Activated CD4-positive, alpha-beta T cell treated with anti-CD3 and anti-CD28 coated beads, Interleukin-2, Interleukin-6, amounts not matched to agents 100 ng/mL and 50 ng/mL, durations not matched to agents 16 hours and 8 hours (primary cell): ENCODE measurements at places on chromosomes 2 and 18.

GRCh38 chr2:1032030-1032429 lies 81.4 kb downstream of the SNTG2 start:
- peak; percentile 37 for DNase-seq

- no peak for DNase-seq
Observed at GRCh38 chr2:214311931-214312749, 98.7 kb upstream of the VWC2L start.

- DNase-seq: peak; percentile 47
Observed at GRCh38 chr2:181430406-181431118, 26.6 kb upstream of the ITGA4 start.

DNA sequence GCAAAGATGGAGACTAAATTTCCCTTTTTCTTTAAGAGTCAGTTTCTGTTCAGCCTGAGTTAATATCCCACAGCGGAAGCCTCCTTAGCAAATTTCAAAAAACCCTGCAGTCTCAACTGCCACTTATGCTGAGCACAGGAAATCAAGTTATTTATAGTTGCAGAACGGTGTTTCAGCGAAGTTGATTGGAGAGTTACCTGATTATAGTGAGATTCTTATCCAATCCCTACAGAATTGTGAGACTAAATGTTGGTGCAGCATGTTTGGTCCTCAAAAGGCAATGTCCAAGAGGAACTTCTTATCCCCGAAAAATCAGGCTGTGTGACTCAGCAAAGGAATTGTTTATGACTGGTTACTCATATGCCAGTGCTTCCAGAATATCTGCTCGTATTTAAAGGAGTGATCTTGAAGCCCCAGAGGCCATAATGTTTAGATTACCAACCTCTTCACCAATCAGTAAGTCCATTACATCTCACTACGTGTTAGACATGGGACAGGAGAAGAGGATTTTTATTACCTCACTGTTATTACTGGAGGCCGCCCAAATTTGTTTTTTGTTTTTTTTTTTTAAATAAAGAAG lies 67.9 kb downstream of the LRRFIP1 start:
- peak; percentile 77 for DNase-seq

DNA sequence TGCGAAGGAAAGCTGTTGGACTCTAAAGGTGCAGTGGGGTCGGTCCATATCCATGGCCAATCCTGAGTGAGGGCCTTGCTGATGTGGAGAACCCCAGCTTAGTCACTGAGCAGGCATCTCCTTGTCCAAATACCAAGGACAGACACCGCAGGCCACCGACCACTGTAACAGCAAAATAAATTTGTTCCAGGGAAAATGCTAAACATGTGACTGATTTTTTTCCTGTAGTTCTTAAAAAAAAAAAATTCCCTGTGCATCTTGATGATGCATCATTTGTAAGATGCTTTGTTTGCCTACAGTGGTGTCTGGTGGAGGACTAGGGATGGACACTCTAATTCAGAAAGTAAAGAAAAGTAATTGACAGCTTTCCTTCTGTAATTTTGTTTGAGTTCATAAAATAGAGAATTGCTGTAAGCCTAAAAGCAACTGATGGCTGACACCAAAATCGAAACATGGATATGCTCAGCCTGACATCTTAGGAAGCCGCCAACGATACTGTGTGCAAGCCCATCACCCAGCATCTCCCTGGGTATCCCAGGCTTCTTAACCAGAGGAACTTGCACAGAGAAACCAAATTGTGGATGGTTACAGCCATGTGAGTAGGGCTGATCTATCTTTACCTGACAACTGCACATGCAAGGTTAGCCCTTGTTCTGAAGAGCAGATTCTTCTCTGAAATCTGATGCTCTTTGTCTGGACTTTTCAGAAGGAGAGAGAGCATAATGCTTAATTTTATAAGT lies 188.6 kb downstream of the ARL4C start:
- DNase-seq: no peak

- no peak for DNase-seq
Observed at GRCh38 chr2:52391621-52392020, 1359.7 kb upstream of the NRXN1 start.

DNA sequence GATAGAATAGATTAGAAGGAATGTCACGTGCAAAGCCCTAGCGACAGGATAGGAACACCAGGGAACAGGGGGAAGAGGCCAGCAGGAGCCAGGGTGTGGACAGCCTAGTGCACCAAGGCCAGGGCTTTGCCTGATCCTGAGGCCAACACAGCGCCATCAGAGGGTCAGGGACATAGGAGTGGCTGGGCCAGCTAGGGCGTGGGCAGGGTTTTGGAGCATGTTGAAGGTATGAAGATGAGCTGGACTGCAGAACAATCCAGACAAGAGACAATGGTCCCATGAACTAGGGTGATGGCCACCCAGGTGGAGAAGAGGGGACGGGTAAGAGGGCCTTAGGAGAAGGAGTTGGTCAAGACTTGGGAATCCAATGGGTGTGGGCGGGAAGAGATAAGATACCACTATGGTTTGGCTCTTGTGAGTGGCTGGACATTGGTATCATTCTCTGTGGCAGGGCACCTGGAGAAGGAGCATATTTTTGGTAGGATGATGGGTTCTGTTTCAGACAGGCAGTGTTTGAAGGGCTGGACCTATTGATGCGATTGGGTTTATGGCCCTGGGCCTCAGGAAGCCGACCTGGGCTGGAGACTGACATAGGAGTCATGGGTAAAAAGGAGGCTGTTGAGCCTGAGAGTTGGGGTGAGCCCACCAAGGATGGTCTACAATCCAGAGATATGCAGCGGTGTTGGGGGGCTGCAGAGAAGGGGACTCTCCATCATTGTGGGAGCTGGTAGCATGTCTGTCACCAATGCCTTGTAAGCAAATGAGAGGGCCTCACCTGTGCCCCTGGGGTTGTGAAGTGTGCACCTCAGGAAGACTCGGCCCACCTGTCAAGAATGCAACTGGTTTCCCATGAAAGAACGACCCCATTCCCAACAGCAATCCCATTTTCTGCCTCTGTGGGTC lies 2.0 kb upstream of the HS1BP3 start:
- no peak for DNase-seq

GRCh38 chr18:63676526-63677323 lies 15.0 kb upstream of the SERPINB3 start:
- DNase-seq: no peak

- no peak for DNase-seq
Observed at GRCh38 chr2:134260713-134261112, 6.8 kb downstream of the MGAT5 start.

DNA sequence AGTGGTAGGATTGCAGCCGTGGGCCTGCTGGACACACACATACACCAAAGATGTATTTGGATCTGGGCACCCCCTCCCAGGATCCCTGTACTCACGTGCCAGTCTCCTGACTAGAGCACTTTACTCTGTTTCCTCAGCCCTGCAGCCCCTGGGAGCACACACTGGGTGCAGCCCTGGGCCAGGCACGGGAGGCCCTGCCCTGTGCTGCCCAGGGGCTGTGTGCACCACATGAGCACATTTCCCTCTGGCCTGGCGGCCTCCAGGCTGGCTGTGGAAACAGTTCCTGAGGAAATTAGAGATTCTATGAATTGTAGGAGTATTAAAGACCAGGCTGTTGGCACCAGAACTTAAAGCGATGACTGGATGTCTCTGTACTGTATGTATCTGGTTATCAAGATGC lies 45.4 kb downstream of the BCL2L11 start:
- DNase-seq: no peak

DNA sequence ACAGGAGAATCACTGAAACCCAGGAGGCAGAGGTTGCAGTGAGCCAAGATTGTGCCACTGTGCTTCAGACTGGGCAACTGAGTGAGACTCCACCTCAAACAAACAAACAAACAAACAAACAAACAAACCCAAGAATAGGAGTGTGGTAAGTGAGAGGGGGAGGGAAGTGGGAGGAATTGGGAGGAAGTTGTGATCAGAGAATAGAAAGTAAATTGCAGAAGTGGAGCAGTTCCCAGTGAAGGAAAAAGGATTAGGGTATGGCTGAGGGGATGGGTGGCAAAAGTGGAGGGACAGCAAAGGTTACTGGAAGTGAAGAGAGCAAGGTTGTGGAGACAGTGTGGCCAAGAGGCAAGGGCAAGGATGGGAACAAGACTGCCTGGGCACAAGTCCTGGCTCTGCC lies 41.1 kb upstream of the C1GALT1C1L start:
- no peak for DNase-seq

DNA sequence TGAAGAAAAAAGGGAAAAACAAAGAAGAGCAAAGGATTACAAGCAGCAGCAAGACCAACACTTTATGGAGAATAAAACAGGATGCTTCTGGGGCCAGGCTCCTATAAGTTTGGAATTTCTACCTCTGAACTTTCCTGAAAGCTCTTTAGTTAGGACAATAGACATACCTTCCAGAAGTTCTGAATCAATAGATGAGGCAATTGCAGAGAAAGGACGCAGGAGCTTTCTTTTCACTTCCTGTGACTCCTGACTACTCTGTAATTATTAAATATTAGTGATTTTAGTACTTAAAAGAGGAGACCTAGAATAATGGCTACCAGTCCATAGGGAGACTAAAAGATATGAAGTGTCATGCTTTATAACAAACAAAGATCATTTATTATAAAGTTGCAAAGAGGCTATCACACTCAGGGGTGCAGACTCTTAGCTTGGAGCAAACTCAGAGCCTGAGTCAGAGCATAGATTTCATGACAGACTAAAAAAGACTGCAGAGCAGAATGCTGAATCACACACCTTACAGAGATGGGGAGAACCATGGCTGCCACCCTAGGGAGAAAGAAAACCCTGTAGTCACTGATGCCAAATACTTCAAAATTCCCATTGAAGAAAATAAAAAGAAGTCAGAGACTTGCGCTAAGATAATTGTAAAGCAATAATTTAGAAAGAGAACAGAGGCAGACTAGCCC lies 52.5 kb upstream of the FAM136A start:
- DNase-seq: no peak
